ENCODE measurements at places on chromosomes 3 and 15.

DNA sequence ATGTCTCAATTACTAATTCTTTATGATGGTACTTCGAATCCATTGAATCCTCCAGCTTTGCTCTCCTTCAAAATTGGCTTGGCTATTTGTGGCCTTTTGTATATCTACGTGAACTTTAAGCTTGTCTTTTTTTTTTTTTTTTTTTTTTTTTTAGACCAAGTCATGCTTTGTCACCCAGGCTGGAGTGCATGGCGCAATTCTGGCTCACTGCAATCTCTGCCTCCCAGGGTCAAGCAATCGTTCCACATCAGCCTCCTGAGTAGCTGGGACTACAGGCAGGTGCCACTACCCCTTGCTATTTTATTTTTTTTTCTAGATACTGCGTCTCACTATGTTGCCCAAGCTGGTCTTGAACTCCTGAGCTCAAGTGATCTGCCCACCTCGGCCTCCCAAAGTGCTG, 7.7 kb upstream of the DIPK2A start:
- DNase-seq = no peak

- DNase-seq = no peak
Observed at GRCh38 chr15:35991386-35991785, 445.4 kb upstream of the DPH6 start.

- DNase-seq = no peak
Observed at GRCh38 chr15:32838338-32838737, 120.5 kb downstream of the GREM1 start.

DNA sequence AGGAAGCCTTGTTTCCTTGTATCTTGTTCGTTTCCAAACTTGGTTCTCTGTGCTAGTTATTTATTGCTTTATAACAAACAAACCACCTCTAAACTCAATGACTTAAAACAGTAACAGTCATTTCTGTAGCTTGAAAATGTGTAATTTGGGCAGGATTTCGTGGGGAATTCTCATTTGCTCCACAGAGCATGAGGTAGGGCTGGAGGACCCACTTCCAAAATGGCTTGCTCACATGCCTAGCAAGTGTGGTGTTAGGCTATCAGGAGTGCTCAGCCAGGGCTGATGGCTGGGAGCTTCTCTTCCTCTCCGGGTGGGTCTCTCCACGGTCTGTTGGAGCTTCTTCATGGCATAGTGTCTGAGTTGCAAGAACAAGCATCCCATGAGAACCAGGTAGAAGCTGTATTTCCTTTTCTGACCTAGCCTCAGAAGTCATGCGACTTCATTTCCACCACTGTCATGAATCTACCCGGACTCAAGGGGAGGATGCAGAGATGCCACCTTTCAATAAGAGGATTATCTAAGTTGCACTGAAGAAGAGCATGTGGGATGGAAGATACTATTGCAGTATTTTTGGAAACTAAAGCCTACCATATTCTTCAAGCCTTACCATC, 8.2 kb upstream of the TNIK start:
- DNase-seq = no peak

- no peak for DNase-seq
Observed at GRCh38 chr3:114597012-114597411, 303.2 kb downstream of the TIGIT start.

GRCh38 chr3:32438596-32439344, 47.1 kb downstream of the CMTM7 start:
- DNase-seq = no peak

GRCh38 chr3:126964950-126965349, 18.0 kb upstream of the PLXNA1 start:
- no peak for DNase-seq

- DNase-seq = no peak
Observed at GRCh38 chr15:58886921-58887320, 46.6 kb downstream of the SLTM start.

GRCh38 chr15:63517628-63518027, 13.2 kb downstream of the USP3 start:
- DNase-seq = no peak

DNA sequence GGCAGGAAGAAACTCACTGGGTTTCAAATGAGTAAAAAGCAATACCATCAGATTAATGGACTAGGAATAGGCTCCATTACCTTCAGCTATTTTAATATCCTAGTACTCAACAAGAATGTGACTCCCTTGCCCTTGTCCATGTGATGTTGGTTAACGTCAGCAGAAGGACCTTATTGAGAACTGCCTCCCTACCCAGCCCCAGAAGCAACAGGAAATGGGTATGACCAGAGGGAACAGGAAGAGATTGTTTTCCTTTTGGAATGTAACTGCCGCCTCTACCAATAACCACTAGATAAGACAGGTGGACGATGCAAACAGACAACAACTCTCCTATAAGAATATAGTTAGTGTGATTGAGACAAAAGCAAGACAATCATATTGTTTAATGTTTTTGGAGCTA, 10.4 kb upstream of the MME start:
- no peak for DNase-seq

GRCh38 chr3:137201066-137201465, 243.3 kb downstream of the IL20RB start:
- DNase-seq = no peak

- DNase-seq = no peak
Observed at GRCh38 chr15:58285212-58285920, 146.4 kb upstream of the LIPC start.

DNA sequence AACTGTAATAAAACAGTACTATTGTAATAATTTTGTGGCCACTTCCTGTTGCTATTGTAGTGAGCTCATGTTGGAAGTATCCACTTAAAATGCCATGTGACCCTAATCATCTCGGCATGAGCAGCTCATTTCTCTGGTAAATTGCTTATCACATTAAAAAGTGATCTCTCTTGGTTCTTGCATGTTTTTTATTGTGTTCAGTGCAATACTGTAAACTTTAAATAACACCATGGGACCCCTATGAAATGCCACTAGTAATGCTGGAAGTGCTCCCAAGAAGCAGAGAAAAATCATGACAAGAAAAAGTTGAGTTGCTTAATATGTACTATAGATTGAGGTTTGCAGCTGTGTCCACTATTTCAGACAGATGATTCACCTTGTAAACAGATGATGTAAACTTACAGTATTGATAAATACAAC, 45.6 kb downstream of the NMD3 start:
- DNase-seq = no peak

- DNase-seq = no peak
Observed at GRCh38 chr3:44284949-44285348, 43.3 kb downstream of the TOPAZ1 start.

DNA sequence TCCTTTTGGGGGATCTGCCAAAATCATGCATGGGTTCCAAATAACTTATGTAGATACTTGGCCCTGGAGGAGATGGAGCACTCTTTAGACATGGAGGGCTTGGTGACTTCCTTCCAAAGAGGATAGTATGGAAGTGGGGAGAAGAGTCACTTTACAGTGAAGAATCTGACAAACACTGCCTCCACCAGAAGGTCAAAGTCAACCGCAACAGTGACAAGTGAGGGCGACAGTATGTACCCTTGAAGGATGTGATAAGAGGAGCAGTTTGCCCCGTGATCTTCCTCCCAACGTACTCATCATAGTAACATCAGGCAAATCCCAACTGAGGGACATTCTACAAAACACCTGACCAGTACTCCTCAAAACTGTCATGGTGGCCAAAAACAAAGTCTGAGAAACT, 62.0 kb downstream of the LMCD1 start:
- DNase-seq = no peak

- DNase-seq = no peak
Observed at GRCh38 chr3:99601515-99601914, 36.9 kb upstream of the COL8A1 start.

GRCh38 chr3:102529452-102529851, 94.6 kb downstream of the ZPLD1 start:
- no peak for DNase-seq

- DNase-seq = no peak
Observed at GRCh38 chr3:56754741-56755417, 46.9 kb downstream of the ARHGEF3 start.
